ENCODE measurements at places on chromosomes 2 and 18.

- no peak for DNase-seq
Observed at GRCh38 chr2:101710471-101711318, 13.2 kb downstream of the MAP4K4 start.

GRCh38 chr2:170307052-170307451 lies 129.1 kb downstream of the MYO3B start:
- DNase-seq, result no peak

GRCh38 chr2:164510895-164511294 lies 110.4 kb downstream of the GRB14 start:
- DNase-seq, result no peak

- DNase-seq, result no peak
Observed at GRCh38 chr2:3636586-3637310, 21.3 kb upstream of the ALLC start.

- DNase-seq, result no peak
Observed at GRCh38 chr2:107001062-107001461, 115.1 kb upstream of the ST6GAL2 start.

DNA sequence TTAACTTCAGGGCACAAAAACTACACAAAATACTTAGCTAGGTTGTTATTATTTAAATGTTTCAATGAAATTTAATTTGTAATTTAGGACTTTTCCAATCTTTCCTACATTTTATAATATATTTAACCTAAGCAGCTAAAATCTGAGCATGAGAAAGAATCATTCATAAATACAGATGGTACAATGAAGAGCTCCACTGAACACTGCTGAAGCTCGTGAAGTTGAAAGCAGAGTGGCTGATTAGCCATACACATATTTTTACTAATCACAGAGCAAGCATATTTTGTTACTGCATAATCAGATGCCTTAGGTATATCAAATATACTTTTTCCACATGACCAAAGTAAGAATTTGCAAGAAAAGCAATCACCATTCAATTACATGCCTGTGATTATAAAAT lies 184.9 kb upstream of the ETAA1 start:
- DNase-seq, result no peak

DNA sequence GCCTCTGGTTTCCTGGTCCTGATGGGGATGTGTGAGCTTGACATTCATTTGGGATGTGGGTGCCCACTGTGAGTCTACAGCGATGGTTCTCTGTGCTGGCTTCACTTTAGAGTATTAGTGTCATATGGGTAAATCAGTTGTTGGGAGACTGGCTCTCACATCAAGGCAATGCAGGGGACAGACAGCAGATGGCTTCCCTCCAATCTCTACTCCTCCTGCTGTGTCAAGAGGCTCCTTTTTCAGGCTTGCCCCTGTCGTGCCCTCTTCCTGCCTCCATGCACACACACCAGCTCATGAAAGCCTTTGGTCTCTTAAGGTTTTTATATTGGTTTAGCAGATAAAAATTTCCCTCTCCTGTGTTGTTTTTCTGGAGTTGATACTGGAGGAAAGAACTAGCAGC lies 315.6 kb downstream of the RDH14 start:
- no peak for DNase-seq

DNA sequence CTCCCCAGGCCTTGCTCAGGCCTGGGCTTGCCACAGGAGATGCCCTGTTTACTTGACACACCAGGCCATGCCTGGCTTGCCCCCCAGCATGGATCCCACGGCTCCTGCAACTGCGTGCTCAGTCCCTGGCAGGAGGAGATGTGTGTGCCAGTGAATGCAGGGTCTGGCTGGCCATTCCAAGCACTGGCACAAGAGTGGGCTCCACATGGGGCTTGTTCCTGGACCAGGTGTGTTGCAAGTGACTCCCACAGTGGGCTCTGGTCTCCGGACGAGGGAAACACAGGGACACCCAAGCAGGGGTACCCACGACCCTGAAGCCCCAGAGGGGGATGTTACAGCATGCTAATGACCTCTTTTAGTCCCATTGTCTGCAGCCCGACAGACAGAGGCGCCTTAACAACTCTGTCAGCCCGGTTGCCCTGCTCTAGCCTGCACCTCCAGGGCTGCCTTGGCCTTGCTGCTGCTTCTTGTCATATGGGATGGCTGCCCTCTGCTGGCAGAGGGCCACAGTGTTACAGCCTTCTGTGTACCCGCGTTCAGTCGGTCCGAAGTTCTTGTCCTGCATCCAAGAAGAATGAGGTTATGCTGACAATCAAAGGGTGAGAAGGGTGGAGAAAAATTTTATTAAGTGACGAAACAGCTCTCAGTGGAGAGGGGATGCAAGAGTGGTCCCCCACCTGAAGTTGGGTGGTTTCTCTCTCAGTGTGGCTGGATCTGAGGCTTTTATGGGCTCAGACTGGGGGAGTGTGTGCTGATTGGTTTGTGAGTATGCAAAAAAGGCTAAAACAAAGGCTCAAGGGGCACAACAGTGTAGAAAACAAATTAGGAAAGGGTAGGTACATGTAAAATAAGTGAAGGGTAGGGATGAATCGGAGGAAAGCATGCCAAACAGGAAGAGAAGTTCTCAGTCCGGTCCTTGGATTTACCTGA lies 180.4 kb downstream of the MBD5 start:
- peak; percentile 51 for DNase-seq

- DNase-seq, result peak; percentile 14
Observed at GRCh38 chr2:104434318-104434792, 419.6 kb upstream of the POU3F3 start.

DNA sequence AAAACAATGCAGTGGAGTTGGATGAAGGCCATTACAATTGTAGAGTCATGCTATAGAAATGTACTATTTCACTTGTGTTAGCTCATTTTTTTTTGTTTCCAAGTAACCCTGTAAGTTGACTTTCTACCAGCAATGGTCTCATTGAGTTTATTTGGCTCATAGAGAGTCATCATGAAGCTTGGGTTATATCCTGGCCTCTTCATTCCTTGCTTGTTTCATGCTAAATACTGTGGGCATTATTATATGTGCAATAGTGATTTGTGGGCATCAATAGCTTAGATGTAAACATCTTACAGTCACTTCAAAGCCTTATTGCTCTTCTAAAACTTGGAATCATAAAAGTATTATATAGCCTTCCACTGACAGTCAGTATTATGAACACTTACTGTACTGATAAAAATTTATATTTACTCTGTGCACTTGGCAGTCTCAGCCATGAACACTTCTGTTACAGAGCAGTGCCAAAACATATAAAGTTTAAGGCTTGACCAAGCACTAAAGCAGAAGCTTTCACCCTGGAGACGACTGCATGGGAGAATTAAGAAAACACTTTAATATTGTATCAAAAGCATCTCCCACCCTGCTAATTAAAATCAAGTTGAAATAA lies 751.2 kb downstream of the SATB2 start:
- DNase-seq, result no peak

GRCh38 chr2:143321994-143322393 lies 192.8 kb downstream of the ARHGAP15 start:
- peak; percentile 49 for DNase-seq

DNA sequence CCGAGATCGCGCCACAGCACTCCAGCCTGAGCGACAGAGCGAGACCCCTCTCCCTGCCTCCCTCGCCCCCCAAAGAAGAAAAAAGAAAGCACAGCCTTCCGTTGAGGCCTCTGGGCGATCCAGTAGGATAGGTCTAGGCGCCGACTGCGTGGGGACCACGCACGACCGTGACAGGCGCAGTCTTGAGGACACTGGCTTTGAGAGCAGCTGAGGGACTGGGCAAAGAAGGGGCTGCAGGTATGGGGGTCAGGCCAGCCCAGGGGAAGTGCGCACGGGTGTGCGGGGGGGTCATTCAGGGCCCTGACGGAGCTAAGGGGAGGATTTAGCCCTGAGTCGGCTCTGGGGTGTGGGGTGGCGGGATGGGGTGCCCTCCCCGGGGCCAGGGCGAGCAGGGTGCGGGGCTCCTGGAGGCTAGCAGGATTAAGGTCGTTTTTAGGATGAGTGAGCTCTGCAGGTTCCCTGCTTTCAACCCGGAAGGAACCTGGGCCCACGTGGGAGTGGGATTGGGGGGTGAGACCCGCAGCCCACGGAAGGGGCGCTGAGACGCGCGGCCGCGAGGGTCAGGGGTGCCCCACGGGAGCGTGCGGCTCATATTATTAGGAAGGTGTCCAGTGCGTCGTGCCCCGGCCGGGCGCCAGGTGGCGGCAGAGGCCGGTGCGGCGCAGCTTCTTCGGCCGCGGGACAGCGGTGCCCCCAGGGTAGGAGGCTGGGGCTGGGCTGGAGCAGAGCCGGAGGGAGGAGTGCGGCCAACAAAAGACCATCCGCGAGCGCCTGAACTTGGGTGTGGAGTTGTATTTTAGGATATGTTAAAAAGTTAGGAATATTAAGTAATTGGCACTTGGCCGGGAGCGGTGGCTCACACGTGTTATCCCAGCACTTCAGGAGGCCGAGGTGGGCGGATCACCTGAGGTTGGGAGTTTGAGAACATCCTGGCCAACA lies 20.5 kb upstream of the ZNF236 start:
- DNase-seq, result peak; percentile 66

- no peak for DNase-seq
Observed at GRCh38 chr2:126672980-126673605, 17.1 kb downstream of the GYPC start.

GRCh38 chr2:28377195-28377816 lies 15.4 kb upstream of the FOSL2 start:
- peak; percentile 82 for DNase-seq

DNA sequence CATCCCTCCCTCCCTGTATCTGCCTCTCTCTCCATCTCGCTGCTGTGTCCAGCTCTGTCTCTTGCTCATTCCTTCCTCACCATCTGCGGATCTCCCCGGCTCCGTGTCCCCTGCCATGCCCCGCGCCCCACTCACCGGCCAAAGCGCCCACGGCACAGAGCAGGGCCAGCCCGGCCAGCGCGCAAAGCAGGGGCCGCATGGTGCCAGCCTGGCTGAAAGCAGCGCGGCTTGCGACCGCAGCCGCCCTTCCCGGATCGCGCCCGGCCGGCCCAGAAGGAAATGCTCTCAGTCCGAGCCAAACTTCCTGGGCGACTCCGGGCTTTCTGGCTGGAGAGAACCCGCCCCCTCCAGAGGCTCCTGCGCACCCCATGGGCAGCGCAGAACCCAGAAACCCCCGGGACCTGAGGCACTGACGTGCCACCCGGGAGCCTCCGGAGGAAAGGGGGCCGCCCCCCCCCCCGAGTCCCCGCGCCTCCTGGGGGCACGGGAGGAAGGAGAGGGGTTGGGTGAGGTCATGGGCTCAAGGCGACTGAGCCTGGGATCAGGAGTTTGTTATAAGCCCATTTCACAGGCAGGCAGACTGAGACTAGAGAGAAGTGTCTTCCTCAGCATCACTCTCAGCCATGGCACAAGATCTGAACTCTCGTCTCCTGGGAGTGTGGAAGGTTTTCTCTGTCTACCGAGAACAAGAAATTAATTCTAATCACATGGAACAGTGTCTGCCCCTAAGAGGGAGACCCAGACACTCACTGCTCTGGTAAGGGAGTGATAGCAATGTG lies 45.2 kb upstream of the RAB6C start:
- no peak for DNase-seq

- DNase-seq, result peak; percentile 60
Observed at GRCh38 chr2:174344716-174345461, 10.1 kb downstream of the SP9 start.

DNA sequence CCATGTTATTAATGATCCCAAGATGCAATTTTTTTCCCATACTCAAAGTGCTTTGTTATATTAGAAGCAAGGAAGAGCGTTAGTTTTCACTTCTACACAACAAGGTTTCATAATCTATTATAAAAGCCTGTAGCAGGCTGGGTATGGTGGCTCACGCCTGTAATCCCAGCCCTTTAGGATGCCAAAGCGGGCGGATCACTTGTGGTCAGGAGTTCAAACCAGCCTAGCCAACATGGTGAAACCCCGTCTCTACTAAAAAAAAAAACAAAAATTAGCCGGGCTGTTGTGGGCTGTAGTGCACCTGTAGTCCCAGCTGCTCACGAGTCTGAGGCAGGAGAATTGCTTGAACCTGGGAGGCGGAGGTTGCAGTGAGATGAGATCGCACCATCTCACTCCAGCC lies 19.0 kb upstream of the SERPINB2 start:
- no peak for DNase-seq

GRCh38 chr2:240651185-240651584 lies 25.9 kb downstream of the GPR35 start:
- DNase-seq, result no peak

- DNase-seq, result no peak
Observed at GRCh38 chr2:95056461-95057459, 31.3 kb downstream of the MAL start.

- peak; percentile 90 for DNase-seq
Observed at GRCh38 chr2:96556441-96557330, 20.1 kb downstream of the ARID5A start.

GRCh38 chr2:32067549-32067948 lies 4.2 kb downstream of the SPAST start:
- DNase-seq, result no peak

DNA sequence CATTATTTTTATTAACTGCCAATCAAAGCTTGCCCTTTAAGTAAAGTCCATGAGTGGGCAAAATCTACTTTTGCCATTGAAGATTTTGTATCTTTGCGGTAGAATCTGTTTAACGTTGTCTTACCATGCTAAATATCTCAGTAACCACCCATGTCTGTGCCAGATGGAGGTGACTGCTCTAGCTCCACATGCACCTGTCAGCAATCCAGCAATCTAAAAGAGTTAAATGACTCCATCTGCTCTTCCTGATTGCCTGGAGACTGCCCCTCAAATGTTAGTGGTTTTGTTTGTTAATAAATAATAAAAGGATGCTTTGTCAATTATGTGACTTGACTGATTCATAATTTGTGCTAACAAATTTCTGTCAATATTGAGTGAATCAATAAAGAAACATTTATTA lies 141.7 kb downstream of the RBM43 start:
- DNase-seq, result no peak

DNA sequence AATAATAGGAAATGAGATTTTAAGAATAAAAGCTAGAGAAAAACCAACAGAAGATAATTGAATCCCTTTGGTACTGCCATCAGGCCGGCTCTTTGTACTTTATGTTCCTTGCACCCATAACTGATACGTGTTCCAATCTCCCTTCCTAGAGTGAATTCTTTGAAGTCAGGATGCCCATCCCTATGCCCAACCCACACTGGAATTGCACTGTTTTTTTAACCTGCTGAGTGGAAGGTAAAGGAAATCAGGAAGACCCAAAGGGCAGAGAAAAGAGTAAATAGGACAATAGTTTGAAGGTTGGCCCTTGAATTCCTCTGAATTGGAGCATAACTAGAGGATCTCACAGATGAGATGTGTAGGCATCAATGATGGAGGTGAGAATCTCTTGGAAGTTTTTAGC lies 4.4 kb upstream of the ATG16L1 start:
- peak; percentile 26 for DNase-seq

GRCh38 chr18:36130039-36130831 lies 536 bp downstream of the ELP2 start:
- no peak for DNase-seq

DNA sequence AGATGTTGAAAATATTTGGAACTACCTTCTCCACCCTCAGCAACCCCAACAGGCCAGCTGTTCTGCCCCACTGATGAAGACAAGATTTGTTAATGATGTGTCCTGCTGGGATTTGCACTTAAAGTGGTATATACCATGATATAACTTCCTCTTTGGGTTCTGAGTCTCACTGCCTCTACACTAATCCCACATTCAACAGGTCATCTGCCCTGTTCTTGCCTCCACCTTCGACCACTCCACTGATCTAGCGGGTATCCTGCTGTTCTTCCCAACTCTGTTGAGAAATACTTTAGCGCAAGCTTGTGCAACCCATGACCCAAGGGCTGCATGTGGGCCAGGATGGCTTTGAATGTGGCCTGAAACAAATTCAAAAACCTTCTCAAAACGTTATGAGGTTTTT lies 72.7 kb downstream of the LRP1B start:
- no peak for DNase-seq

All from MCF 10A (cell line).